HL-60 (cell line): ENCODE measurements at places on chromosomes 2 and 18.
A peak's percentile ranks its signal among the peaks of the same experiment; 100 is the strongest.

DNA sequence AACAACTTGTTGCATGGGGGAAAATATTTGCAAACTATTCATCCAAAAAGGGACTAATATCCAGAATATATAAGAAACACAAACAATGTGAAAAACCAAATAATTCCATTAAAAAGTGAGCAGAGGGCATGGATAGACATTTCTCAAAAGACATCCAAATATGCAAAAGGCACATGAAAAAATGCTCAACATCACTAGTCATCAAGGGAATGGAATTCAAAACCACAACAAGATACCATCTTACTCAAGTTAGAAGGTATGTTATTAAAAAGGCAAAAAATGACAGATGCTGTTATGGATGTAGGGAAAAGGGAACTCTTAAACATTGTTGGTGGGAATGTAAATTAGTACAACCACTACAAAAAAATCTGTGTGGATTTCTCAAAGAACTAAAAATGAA lies 396.5 kb downstream of the CCDC85A start:
- no peak for DNase-seq

DNA sequence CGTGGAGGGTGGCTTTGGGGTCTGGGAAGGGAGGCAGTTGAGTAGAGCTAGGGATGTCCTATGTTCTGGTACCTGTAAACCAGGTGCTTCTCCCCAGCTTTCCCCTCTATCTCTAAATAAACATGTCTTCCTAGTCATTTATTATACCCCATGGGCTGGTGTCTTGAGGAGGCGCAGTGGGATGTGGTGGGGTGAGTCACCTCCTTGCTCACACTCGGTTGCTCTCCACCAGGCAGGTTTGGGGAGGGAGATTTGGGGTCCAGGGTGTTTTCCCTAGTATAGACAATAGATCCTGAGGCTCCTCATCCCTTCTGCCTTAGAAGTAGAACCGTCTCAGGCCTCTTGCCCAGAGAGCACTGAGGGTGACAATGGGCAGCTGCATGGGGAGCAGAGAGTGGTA lies 5.1 kb downstream of the PSD4 start:
- DNase-seq, result no peak

DNA sequence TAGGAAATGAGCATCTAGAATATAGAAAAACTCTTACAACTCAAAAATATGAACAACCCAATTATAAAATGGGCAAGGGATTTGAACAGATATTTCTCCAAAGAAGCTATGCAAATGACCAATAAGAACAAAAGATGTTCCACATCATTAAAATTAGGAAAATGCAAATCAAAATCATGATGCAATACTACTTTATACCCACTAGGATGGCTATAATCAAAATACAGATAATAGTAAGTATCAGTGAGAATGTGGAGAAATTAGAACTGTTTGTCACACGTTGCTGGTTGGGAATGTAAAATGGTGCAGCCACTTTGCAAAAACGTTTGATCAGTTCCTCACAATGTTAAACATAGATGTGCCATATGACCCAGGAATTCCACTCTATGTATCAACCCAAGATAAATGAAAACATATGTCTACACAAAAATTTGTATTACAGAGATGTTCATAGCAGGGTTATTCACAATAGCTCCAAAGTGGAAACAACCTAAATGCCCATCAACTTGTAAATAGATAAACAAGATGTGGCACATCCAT lies 558.4 kb downstream of the SLC4A3 start:
- no peak for DNase-seq

DNA sequence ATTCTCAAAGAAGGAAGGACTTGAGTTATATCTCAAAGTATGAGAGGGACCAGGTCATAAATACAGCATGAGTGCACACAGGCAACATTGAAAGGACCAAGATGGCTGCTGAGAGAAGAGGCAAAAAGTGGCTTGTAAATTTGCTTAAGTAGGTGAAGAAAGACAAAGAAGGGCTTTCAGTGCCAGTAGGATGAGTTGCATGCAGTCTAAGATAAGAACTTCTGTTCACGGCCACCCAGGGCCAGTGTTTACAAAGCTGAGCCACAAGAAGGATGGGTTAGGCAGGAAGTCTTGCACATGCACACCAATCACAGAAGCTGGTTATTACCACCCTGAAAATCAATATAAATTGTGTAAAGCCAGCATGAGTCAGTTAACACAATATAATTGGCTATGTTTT lies 3.1 kb upstream of the ABCB11 start:
- DNase-seq, result no peak

GRCh38 chr2:71926876-71927756 lies 220.5 kb downstream of the CYP26B1 start:
- DNase-seq, result no peak

GRCh38 chr18:23737578-23737977 lies 48.3 kb downstream of the LAMA3 start:
- no peak for DNase-seq

DNA sequence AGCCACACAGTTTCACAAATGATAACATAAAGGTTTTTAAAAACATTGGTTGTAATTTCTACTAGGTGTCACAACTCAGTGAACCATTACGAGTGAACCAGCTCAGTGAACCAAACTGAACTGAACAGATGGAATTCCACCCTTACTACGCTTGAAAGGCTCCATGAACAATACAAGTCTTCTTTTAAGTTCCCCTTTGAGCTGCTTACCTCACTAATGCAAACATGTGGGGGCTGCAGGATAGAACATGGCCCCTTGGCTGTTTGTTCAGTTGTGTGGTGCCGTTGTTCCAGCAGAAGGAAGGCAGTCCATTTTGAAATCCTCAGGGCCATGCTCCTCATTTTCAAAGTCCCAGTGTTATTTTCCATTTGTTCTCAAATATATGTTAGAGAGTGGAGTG lies 30.7 kb upstream of the KLHL14 start:
- no peak for DNase-seq

- no peak for DNase-seq
These were observed 159.2 kb upstream of the ID2 start for GRCh38 chr2:8522687-8523086.

DNA sequence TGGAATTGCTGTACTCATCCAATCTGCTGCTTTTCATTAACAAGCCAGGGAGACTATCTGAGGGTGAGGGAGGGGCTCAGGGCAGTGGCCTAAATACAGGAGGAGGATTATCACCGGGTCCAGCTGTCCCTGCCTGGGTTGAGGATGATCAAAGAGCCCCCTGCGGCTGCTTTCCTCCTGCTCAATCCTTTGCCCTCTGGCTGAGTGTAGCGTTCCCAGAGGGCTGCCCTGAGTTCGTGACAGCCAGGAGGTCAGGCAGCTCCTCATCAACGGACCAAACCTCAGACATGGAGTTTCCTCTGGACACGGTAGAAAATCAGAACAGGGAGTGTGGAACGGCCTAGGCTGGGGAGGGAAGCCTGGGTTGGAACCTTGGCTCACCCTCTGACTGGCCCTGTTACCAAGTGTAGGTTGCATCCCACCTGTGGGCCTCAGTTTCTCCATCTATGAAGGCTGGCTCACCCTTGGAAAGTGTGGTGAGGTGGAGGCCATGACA lies 23.5 kb downstream of the CIB4 start:
- DNase-seq, result no peak

GRCh38 chr2:61662990-61663389 lies 124.8 kb upstream of the XPO1 start:
- no peak for DNase-seq

GRCh38 chr2:100211521-100211920 lies 69.1 kb upstream of the AFF3 start:
- peak; percentile 64 for DNase-seq

- no peak for DNase-seq
These were observed 23.8 kb downstream of the WDR75 start for GRCh38 chr2:189465076-189465475.

- DNase-seq, result no peak
These were observed 27.0 kb downstream of the FOSL2 start for GRCh38 chr2:28419443-28420270.

DNA sequence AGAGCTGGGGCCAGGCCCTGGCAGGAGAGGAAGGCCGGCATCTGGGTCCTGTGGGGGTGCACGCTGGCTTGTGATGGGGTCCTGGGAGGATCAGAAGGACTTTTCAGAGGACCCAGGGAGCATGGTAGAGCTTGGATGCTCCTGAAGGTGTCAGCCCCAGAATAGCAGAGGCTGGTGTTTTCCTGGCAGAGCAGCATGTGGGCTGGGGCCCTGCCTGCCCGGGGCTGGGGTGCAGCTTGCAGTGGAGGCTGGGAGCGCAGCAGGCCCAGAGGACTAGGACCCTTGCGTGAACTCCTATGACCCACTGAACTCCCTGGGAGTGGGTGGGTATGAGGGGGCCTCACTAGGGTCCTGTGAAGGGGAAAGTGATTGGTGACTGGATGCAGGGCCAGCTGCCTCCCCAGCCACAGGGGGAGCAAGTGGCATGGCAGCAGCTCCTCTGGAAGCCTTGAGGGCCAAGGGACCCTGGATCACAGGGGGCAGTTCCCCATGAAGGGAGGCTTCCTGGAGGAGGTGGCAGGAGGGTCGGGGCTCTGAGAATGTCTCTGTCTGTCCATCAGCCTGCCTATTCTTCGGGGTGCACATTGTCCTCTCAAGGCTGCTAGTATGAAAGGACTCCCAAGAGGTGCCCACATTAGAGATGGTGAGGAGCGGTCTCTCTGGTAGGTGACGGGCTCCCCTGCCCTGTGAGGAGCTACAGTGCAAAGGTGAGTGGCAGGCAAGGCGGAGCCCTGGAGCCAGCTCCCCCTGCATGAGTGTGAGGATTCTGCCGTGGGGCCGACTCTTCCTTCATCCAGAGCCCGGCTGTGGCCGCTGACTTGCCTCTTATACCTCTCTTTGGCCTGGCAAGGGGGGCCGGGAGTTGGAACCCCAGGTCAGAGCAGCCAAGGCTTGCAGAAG lies 249.0 kb downstream of the DYSF start:
- no peak for DNase-seq

GRCh38 chr2:53933329-53933728 lies 37.5 kb downstream of the PSME4 start:
- no peak for DNase-seq

DNA sequence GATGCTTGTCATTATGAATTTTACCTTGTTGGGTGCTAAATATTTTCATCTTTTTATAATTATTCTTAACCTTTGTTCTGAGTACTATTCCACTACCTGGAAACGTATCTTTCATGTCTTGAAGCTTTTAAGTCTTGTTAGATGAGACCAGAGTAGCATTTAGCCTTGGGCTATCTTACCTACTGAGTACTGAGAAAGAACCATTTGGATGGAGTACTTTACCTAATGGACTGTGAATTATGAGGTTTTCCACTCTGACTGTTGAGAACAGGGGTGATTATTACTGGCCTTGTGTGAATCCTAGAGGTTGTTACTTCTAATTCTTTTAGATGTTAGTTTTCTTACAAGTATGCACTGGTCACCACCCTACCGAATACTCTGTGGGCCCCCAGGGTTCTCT lies 63.5 kb downstream of the CCDC102B start:
- DNase-seq, result no peak

DNA sequence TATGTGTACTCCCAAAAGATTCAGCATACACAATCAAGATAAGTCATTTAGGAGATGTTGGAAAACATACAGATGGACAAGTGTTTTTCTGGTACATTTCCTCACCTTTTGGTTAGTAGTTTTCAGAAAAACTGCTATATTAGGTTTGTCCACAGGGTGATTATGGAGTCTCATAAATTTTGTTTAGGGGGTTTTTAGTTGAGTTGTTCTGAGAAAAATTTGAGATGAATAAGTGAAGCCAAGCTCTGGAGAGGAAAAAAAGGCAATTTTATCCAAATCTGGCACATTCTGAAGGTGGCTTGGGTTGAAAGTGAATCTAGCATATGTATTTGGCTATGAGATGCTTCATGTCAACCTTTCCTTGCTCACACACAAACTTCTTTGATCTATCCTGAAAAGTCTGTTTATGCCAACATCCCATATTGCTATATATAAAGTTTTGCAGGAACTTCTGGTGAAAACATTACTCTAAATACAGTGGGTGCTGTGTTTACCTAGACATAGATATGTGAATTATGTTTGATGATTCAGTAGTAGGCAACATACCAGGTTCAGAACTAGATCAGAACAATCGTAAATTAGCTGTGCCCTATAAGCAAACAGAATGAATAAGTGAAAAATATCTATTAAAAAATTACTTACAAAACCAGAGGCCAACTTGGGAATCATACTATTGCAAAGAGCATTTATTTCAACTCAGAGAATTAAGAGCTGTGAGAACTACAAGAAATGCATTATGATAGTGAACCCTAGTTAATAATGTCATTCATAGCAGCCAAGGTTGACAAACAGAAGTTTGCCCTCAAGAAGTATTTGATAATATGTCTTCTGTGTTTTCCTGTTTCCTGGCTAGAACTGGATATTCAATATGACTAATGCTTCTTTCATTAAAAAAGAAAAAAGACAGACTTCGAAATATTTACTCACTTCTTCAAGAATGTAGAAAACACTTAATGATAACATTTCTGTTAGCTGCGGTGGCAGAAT lies 552.0 kb downstream of the IRS1 start:
- no peak for DNase-seq

DNA sequence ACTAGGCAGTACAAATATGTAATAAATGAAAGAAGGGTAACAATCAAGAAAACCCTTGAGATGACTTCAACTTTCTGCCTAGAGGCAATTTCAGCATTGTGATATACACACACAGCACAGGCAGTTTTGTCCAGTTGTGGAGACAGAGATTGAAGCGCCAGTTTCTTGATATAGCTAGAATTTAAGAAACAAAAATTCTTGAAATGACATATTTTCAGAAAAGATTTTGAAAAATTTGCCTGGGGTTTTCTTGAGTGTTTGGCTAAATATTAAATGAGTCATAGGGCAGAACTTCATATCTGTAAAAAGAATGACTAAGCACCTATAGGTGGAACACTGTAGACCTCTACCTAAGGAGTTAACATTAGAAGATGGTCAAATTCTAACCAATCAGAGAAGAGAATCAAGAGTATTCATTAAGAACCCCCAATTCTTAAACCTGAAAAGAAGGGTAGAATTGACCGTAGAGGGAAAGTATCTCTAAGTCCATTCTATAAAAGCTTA lies 1266.8 kb upstream of the TMEFF2 start:
- no peak for DNase-seq

GRCh38 chr2:69082430-69082997 lies 69.5 kb downstream of the ANTXR1 start:
- no peak for DNase-seq

DNA sequence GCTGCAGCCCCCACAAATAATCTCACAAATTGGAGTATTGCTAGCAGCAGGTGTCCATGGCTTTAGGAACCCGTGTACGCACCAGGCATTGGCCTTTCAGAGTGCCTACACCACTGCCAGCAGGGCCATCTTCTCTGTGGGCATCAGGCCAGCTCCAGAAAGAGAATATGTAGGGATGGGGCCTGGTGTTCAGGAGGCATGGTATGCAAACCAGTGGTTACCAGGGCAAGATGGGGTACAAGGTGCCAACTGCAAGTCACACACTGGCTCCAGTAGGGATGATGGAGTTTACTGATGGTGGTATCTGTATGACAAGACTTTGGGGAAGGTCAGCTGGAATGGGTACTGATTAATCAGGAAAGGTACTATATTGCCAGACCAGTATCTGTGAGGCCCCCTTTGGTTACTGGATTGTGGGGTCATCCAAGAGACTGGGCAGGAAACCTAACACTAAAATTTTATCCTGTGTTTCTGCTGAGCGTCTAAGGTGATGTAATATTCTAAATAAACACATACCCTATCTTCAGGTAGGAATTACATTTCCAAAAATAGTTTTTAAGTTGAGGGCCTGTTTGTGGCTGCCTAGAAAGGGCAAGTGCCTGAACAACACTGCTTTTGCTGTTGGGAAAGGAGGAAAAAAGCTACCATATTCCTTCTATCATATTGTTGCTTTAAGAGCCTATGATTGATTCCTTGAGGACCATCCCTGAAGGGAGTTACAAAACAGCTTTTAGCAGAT lies 9.0 kb downstream of the CNOT9 start:
- DNase-seq, result no peak

- no peak for DNase-seq
These were observed 4.8 kb downstream of the CACNB4 start for GRCh38 chr2:152094014-152094413.
